T follicular helper cell (primary cell): ENCODE measurements at places on chromosomes 11 and 22.

GRCh38 chr22:33036881-33037280, 21.3 kb downstream of the SYN3 start:
- no peak for DNase-seq

GRCh38 chr22:39300186-39300830, 19.1 kb downstream of the RPL3 start:
- DNase-seq = no peak

- no peak for DNase-seq
Measured at GRCh38 chr11:103436131-103436770, 327.0 kb downstream of the DYNC2H1 start.

GRCh38 chr11:62344210-62344609, 7.0 kb downstream of the ASRGL1 start:
- DNase-seq = no peak

DNA sequence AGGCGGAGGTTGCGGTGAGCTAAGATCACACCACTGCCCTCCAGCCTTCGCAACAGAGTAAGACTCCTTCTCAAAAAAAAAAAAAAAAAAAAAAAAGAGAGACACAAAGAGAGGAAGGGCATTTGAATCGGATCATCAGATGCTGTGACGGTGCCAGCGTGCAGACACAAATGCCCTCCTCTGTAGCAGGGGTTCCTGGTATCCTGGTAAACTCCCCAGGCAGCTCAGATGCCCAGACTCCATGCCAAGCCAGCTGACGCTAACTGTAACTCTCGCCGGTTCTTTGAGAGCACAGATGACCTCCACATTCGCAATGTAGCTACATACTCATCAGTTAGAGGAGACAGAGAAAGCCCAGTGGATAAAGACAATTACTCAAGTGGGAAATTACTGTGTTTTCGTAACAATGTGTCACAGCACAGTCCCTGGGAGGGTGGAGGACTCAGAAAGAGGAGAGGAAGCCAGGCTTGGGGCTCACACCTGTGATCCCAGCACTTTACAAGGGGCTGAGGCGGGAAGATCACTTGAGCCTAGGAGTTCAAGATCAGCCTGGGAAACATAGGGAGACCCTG, 153.1 kb downstream of the BRD1 start:
- no peak for DNase-seq

DNA sequence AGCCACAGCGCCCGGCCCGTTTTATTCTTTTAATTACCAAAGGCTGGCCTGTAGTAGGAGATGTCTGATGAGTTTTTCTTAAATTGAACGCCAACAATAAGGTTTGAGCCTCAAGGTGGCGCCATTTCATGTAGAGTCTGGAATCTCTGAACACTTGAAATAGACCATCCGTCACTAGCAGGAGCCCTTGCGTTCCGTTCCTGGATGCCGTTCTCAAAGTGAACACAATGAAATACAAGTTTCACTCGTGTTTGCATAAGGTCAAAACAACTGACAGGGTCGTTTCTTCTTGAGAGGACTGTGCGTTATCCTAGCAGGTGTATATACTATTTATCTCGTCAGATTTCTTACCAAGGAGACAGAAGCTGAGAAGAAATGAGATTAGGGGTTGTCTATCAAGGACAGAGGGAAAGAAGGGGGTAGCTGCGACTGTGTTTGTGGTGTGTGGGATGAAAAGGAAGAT, 18.7 kb upstream of the SCGB1D1 start:
- DNase-seq = peak; percentile 56

- no peak for DNase-seq
Measured at GRCh38 chr11:85705800-85706199, 19.8 kb upstream of the CCDC89 start.

DNA sequence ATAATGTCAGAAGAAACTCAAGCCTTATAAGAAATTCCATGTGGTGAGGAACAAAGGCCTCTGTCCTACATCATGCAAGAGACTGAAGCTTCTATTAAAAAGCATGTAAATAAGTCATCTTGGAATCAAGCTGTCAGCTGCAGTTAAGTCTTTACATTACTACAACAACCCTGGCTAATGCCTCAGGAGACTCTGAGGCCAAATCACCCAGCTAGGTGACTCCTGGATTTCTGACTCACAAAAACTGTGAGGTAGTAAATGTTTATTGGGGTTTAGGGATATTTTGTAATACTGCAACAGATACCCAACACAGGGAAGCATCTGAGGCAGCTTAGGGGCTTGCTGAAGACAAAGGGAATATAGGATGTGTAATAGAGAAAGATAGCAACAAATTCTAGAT, 89.6 kb downstream of the C11orf87 start:
- no peak for DNase-seq

GRCh38 chr11:131649856-131650255, 279.4 kb downstream of the NTM start:
- DNase-seq = no peak

- DNase-seq = no peak
Measured at GRCh38 chr11:129968591-129969419, 33.8 kb downstream of the PRDM10 start.

GRCh38 chr22:42947211-42947990, 67.5 kb downstream of the PACSIN2 start:
- DNase-seq = no peak

GRCh38 chr11:45100339-45100738, 46.1 kb upstream of the PRDM11 start:
- no peak for DNase-seq

DNA sequence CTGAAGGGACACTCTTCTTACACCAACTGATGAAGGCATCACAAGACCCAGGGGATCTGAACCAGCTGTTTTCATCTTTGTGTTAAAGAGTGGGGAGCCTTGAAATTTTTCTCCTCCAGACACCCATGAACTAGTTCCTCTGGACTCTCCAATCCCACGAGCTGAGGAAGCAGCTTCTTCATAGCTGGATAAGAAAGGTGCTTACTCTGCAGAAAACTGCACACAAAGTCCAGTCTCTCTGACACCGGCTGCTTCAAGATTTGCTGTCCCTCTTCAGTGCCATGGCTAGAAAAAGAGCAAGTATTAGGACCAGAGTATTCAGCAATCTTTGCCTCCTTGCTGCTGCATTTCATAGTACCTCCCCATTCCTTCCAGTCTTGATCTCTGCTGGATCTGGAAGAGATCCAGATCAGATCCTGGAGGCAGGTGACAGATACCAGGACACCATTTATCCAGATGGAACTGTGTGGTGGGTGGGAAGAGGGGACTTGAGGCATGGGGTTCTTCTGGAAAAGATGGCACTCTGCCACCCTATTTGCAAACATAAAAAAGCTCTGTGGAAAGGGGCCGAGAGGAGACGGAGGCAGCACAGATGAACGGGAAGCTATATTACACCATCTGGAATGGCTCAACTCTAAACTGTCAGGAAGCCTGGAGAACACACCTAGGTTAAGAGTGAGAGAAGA, 25.5 kb downstream of the IL18BP start:
- DNase-seq = no peak

DNA sequence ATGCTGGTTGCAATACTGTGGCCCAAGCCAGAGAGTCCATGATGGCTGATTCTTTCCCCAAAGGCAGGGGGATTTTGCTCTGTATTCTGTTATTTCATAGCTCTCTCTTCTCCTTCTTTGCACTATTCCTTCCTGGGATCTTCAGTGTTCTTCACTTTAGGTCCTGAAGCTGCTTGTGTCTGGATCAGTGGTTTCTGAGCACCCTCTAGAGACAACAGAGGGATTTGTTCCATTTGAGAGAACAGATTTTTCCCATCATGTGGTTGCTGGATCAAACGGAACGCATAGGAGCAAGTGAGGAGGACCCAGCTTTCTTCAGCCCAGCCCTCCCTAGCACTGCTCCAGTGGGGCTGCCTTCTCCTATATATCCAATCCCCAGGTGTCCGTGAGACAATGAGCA, 68.7 kb upstream of the SYN3 start:
- DNase-seq = no peak
